Activated CD4-positive, CD25-positive, alpha-beta regulatory T cell treated with anti-CD3 and anti-CD28 coated beads, Interleukin-2, amount 50 U/mL, for 72 hours (primary cell): ENCODE measurements at places on chromosomes 12 and 14.

DNA sequence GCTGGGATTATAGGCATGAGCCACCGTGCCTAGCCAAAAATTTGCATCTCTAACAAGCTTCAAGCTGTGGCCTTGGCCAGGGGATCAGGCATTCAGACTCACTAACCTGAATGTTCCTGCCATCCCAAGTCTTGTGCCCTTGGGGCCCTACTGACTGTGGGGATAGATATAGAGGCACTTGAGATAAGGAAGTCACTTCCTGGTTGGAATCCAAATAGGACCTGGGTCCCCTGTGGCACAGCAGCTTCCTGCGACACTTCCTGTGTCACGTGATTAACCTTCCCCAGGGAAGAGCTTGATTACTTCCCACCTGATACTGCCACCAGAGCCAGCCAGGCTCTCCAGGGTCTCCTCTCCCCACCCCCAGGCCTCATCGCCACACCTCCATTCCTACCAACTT lies 128.2 kb downstream of the BCL11B start:
- DNase-seq: no peak

- no peak for DNase-seq
Observed at GRCh38 chr14:22935156-22935555, 6.0 kb upstream of the PRMT5 start.

GRCh38 chr14:64508215-64508776 lies 3.7 kb downstream of the ZBTB1 start:
- no peak for DNase-seq

DNA sequence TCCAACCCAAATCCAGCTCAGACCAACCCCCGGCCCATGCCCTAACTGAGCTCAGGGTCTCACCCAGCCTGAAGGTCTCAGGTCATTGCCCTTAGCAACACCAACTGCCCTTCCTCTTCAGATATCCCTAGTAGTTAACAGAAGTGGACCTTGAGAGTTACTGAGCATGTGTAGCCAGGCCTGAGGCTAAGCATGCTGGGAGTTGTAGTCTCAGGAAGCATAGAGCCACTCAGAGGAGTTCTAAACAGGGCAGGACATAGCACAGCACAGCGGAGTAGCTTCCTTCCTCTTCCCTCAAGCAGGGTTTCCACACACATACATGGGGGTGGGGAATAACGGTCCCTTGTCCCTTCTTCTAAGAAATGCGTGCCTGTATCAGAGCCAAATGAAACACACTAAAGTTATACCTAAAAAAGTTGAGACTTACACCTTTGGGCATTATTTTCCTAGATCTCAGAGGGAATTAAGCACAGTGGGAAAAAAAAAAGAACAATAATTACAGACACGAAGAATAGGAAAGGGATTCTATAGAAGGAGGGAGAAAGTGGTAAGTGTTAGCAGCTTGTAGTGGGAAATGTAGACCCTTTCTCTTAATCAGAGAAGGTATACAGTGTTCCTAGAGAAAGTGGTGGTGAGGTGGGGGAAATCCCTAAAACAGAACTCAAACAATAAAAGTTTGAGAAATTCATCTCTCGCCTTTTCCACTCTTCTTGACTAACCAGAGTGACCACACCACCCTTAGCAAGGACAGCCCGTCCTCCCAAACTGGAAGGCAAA lies 4.4 kb downstream of the KMT2D start:
- DNase-seq: no peak

- DNase-seq: no peak
Observed at GRCh38 chr14:39315859-39316444, 82.2 kb downstream of the MIA2 start.

DNA sequence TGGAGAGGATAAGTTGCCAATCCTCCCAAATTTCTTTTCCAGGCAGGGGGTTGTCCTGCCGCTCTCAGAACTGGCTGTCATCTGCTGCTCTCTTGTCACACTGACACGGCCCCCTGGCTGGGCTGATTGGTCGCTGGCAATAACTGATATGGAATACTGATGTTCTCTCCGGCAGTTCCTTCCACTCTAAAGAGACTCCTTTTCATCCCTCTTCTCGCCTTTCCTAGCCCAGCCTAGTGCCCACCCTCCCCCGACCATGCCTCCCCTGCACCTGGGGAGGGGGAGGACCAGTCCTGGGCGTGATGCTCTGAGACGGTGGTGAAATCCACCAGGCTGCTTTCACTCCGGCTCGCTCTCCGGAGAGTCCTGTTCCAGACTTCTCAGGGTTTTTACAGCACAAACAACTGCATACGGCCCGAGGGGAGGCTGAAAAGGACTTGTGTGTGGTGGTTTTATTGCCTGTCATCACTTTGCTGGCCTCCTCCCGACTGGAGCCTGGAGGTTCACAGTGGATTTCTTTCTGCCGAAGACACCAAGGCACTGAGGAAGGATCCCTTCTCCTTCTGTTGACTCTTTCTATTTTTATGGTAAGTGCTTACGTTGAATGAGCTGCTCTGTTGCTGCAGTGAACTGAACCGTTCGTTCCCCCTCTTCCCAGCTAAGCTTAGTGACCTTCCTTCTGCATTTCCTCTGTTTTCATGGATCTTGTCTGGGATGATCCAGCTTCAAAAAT lies at the start of gene ANO4:
Gene ANO4 (plus strand): TSS at position 336 of the 733 bp plus-strand sequence. CDS start 107,010 bp downstream, outside the sequence.
- no peak for DNase-seq

- DNase-seq: no peak
Observed at GRCh38 chr14:79742142-79742541, 469.2 kb downstream of the DIO2 start.
